Tibial artery (tissue), 4 donors: ENCODE measurements at places on chromosomes 16 and 17.

GRCh38 chr17:60314423-60314822 lies 77.5 kb downstream of the USP32 start:
- H3K4me3 ChIP-seq, result no peak overlapping the region
- no peaks in the 10 kb centered on the region for H3K36me3 ChIP-seq
- H3K27me3 ChIP-seq, result no peaks in the 10 kb centered on the region
- H3K4me1 ChIP-seq, result no peaks in the 10 kb centered on the region
- no peak overlapping the region for H3K27ac ChIP-seq
- no peak for DNase-seq

DNA sequence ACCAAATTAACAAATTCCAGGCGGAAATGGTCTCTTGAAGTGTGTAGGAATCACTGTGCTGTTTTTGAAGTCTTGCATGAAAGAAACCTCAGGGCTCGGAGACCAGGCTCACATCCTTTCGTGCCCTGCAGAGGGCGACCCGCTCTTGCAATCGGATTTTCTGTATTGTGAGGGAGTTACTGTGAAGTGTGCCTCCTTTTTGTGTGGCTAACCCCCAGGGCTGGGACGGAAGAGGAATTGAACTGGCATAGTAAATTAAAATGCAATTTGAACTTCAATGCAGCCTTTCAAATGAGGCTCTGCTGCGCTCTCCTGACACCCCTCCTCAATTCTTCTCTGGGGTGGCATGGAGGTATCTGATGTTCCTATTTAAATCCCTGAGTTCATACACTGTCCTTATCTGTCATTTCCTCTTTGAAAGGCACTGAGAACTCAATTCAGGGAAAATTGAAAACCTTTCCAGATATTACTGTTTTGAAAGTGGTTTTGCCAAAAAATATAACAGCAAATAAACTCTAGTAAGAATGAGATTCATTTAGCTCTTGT lies 51.5 kb upstream of the MGAT5B start:
- H3K36me3 ChIP-seq, result no peaks in the 10 kb centered on the region
- peaks cover 23% of the 10 kb centered on the region for H3K27me3 ChIP-seq
- H3K4me1 ChIP-seq, result no peaks in the 10 kb centered on the region
- DNase-seq, result no peak
- no peak overlapping the region for H3K27ac ChIP-seq
- H3K4me3 ChIP-seq, result no peak overlapping the region

DNA sequence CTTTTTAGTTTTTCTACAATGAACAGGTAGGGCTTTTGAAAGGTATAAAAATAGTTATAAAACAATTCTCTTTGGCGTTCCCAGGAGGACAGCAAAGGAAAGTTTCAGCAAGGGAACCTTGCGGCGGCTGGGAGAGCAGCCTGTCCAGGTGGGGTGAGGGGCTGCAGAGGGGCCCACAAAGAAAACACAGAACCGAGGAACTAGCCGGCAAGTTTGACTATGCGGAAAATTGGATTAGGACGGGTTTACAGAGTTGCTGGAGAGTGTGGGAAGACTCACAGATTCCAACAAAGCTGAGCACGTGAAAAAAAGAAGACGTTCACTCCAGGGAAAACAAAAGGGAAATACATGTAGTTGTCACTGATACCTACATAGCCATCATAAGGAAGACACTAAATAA lies 40.2 kb upstream of the METTL16 start:
- DNase-seq, result no peak
- no peaks in the 10 kb centered on the region for H3K4me1 ChIP-seq
- peaks cover 22% of the 10 kb centered on the region for H3K27me3 ChIP-seq
- no peaks in the 10 kb centered on the region for H3K36me3 ChIP-seq
- H3K27ac ChIP-seq, result no peak overlapping the region

- no peak for DNase-seq
- no peaks in the 10 kb centered on the region for H3K36me3 ChIP-seq
- H3K27me3 ChIP-seq, result no peaks in the 10 kb centered on the region
- H3K27ac ChIP-seq, result no peak overlapping the region
Measured at GRCh38 chr16:89476811-89477261, 13.5 kb downstream of the ANKRD11 start.

DNA sequence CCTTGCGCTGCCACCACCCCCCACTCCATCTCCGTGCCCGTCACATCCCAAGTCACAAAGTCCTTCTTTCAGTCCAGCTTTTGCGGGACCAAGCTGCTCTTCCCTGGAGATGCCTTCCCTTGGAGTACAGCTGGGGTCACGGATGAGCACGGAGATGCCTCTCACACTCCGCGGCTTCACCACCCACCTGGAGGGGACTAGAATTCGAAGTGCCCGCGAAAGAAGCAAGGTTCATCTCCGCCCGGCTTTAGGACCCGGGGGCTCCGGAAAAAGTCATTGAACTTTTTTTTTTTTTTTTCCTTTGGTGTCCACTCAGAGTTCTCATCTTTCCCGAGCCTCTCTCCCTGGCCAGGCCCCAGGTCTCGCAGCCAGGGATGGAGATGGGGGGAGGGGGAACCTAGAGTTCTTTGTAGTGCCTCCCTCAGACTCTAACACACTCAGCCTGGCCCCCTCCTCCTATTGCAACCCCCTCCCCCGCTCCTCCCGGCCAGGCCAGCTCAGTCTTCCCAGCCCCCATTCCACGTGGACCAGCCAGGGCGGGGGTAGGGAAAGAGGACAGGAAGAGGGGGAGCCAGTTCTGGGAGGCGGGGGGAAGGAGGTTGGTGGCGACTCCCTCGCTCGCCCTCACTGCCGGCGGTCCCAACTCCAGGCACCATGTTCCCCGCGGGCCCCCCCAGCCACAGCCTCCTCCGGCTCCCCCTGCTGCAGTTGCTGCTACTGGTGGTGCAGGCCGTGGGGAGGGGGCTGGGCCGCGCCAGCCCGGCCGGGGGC lies at the start of gene FKBP10:
TSS of gene FKBP10 (plus strand) at position 624 of the 771 bp plus-strand sequence. CDS start at position 655, 31 bp downstream.
- peak; percentile 88 for DNase-seq
- H3K4me3 ChIP-seq, result peak within 1 kb of the TSS; percentile 84
- peaks cover 28% of the 10 kb centered on the region for H3K4me1 ChIP-seq
- H3K36me3 ChIP-seq, result peaks cover 6% of the 10 kb centered on the region

DNA sequence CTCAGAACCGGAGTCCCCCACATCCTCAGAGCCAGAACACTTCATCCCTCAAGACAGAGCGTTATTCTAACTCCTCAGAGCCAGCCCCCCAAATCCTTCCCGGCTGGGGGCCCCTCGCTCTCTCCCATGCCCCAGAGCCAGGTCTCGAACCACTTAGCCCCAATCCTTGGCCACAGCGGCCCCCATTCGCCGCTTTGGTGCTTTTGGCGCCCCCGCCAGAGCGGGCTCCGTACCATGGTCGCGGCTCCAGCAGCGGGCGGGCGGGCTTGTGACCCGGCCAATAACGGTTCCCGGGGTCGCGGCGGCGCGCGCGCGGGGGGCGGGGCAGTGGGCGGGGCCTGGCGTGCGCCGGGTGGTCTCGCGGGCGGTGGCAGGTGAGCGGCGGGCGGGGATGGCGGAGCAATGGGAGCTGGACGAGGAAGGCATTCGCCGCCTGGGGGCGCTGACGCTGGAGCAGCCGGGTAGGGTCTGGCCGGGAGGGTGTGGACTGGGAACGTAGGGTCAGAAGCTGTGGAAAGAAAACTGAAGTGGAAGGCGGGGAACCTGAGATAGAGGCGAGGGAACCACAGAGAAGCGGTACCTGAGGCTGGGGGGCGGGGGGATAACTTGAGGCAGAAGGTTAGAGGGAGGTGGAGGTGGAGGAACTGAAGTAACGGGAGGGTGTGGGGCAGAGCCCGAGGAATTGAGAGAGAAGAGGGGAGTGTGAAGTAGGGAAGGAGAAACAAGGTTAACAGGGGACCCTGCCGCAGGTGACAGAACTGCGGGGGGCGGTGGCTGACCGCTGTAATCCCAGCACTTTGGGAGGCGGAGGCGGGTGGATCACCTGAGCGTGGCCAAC lies at the start of the genes KCTD19 and LRRC36:
TSS of gene KCTD19 (minus strand) at position 270 of the 838 bp plus-strand sequence. CDS start at position 236, 34 bp downstream.
TSS of gene LRRC36 (plus strand) at position 344 of the 838 bp plus-strand sequence. CDS start at position 392, 48 bp downstream.
- peak within 1 kb of the TSS; percentile 34 for H3K4me3 ChIP-seq
- DNase-seq, result peak; percentile 69
- H3K27me3 ChIP-seq, result peaks cover 25% of the 10 kb centered on the region
- H3K4me1 ChIP-seq, result no peaks in the 10 kb centered on the region
- H3K36me3 ChIP-seq, result no peaks in the 10 kb centered on the region
- H3K27ac ChIP-seq, result no peak within 1 kb of the TSS

- DNase-seq, result no peak
- no peaks in the 10 kb centered on the region for H3K4me1 ChIP-seq
- no peak overlapping the region for H3K27ac ChIP-seq
- no peak overlapping the region for H3K4me3 ChIP-seq
- no peaks in the 10 kb centered on the region for H3K27me3 ChIP-seq
- no peaks in the 10 kb centered on the region for H3K36me3 ChIP-seq
Measured at GRCh38 chr16:77169650-77170236, 21.2 kb upstream of the MON1B start.
